Activated naive CD4-positive, alpha-beta T cell treated with anti-CD3 and anti-CD28 coated beads, Interleukin-2, amount 50 U/mL, for 72 hours (primary cell): ENCODE measurements at places on chromosomes 6 and 20. TPM values are rescaled to one million over a fixed set of nuclear protein-coding genes. Genes with fewer than 3 reads are reported as not detected.

HEY2 gene
- total RNA-seq = not detected

TBPL1 gene
- total RNA-seq = 11.9 TPM

SLC4A11 gene
- total RNA-seq = 1.1 TPM

SYNDIG1 gene
- not detected for total RNA-seq

PHACTR2 gene
- 23.9 TPM for total RNA-seq
